ENCODE measurements at places on chromosomes 4 and X. TPM values are rescaled to one million over a fixed set of nuclear protein-coding genes. Genes with fewer than 3 reads are reported as not detected.

- peaks cover 3% of the 10 kb centered on the region for H3K4me1 ChIP-seq
- H3K27ac ChIP-seq, result peak overlapping the region; percentile 81
- H3K27me3 ChIP-seq, result no peaks in the 10 kb centered on the region
These were observed 468 bp downstream of the GLA start for GRCh38 chrX:101407167-101407747.

NEIL3 gene
- not detected for total RNA-seq

MTTP gene
- not detected for total RNA-seq

TRAM1L1 gene
- not detected for total RNA-seq

GRCh38 chrX:22950269-22951266, 49.2 kb upstream of the DDX53 start:
- H3K36me3 ChIP-seq, result no peaks in the 10 kb centered on the region
- no peak overlapping the region for H3K27ac ChIP-seq
- no peak for DNase-seq
- H3K4me3 ChIP-seq, result no peak overlapping the region

GRCh38 chr4:148800940-148801339, 358.7 kb upstream of the NR3C2 start:
- no peaks in the 10 kb centered on the region for H3K27me3 ChIP-seq
- no peak overlapping the region for H3K27ac ChIP-seq
- no peak for DNase-seq
